Endodermal cell (in vitro differentiated cells): ENCODE measurements at places on chromosomes 7 and 10. TPM values are rescaled to one million over a fixed set of nuclear protein-coding genes. Genes with fewer than 3 reads are reported as not detected.

GRCh38 chr10:112262546-112262945 lies 20.7 kb upstream of the TECTB start:
- no peaks in the 10 kb centered on the region for H3K4me1 ChIP-seq
- no peaks in the 10 kb centered on the region for H3K36me3 ChIP-seq
- H3K27me3 ChIP-seq = no peaks in the 10 kb centered on the region

- no peaks in the 10 kb centered on the region for H3K36me3 ChIP-seq
- H3K27ac ChIP-seq = no peak overlapping the region
- no peaks in the 10 kb centered on the region for H3K4me1 ChIP-seq
- H3K27me3 ChIP-seq = no peaks in the 10 kb centered on the region
- no peak for DNase-seq
Measured at GRCh38 chr7:117774943-117775342, 98.3 kb downstream of the CTTNBP2 start.

Gene SYT15
- 0.63 and 1.3 TPM in 2 replicates for total RNA-seq

Gene TMEM213
- not detected in 2 replicates for total RNA-seq

Gene NYAP1
- total RNA-seq = 7.2 and 9.3 TPM in 2 replicates

Gene CREB5
- total RNA-seq = 1.8 and 2.6 TPM in 2 replicates
